ENCODE measurements at places on chromosomes 4 and X.

GRCh38 chrX:44871114-44871645 lies 1.8 kb upstream of the KDM6A start:
- no peak for DNase-seq

DNA sequence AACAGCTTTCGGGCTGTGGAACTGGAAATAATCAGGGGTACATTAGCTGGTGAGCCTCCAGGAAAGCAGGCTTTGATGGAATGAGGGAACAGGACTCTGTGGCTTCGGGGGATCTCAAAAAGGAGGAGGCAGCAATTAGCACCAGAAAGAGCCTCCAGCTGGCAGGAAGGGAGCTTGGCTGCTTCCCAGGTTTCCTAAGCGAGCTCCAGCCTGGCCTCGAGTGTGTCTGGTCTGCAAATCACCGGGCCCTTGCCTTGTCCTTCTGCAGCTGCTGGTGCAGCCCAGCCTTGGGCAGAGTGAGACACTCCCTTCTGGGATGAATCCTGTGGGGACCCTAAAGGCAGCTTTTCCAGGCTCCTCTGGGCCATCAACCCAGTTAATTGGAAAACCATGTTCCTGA lies 10.7 kb upstream of the PDHA1 start:
- no peak for DNase-seq

DNA sequence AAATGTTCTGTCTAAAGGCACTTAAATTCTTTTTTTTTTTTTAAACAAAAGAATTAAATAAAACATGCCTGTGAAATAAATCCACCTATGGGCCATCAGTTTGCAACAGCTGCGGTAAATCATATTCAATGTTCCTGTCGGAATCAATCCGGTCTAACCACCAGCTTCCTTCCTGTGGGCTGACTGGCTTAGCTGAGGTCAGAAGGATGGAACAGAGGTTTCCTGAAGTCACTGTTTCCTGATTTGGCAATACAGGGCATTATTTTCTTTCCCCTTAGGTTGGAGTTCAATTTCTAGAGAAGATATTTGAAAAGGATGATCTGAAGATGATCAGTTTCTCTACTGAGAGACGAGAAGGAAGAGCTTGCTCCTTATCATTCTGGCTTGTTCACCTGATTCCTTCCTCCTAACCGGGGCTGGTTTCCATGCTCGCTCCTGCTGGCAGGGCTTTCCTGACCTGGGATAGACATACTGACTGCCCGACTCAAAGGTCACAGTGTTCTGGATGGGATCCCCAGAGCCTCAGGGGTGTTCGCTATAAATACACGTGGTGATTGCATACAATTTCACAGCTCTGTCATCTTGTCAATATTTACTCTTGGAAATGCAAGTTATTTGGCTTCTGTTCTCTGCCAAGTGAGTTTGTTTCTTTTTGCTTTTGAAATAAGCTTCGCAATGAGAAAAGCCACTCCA lies 21.7 kb downstream of the PDLIM3 start:
- DNase-seq: no peak

DNA sequence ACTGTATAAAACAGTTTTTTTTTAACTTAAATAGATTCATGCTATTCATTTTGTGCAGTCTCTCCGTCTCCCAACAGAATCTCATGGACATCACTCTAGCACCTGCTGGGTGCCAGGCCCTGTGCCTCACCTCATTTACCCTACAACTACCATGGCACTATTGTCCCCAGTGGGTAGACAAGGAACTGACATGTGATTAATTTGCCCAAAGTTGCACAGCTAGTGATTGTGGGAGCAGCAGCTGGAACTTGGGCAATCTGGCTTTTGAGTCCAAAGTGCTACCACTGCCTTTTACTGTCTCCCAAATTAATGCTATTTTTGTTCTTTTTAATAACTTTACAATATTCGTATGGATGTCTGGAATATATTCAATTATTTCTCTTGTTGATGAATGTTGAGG lies 11.2 kb upstream of the PGRMC2 start:
- no peak for DNase-seq

- no peak for DNase-seq
These were observed 68.7 kb upstream of the AFAP1 start for GRCh38 chr4:8008391-8008790.

DNA sequence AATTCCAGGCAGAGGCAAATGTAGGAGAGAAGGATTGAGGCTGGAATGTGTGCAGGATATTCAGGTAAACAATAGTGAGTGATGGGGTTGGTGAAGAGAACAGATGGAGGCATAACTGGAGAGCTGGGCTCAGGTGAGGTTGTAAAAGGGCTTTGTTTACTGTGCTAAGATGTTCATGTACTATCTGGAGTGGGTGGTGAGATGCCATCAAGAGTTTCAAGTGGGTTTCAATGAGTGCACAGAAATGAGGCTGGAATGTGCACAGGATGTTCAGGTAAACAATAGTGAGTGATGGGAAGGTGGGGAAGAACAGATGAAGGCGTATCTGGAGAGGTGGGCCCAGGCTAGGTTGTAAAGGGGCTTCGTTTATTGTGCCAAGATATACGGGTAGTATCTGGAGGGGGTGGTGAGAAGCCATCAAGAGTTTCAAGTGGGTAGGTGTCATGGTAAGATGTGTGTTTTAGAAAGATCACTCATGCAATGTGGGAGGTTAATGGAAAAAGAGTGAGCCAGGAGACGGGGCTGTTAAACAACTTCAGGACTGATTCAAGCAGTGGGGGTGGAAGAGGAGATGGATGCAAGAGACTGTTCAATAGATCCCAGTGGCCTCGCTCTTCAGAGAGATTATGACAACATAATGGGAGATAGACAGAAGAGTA lies 25.4 kb upstream of the NMU start:
- no peak for DNase-seq

- no peak for DNase-seq
These were observed 677.2 kb upstream of the INTU start for GRCh38 chr4:126955292-126956183.

- no peak for DNase-seq
These were observed 76.7 kb downstream of the ABLIM2 start for GRCh38 chr4:8081621-8082516.

- no peak for DNase-seq
These were observed 1248.1 kb downstream of the RAPGEF2 start for GRCh38 chr4:160350944-160351343.

- DNase-seq: no peak
These were observed 577.4 kb upstream of the FTHL17 start for GRCh38 chrX:31649201-31649600.

- no peak for DNase-seq
These were observed 7.8 kb upstream of the RRAGB start for GRCh38 chrX:55709735-55710134.

GRCh38 chr4:77092975-77093374 lies 17.2 kb upstream of the CCNI start:
- DNase-seq: no peak

DNA sequence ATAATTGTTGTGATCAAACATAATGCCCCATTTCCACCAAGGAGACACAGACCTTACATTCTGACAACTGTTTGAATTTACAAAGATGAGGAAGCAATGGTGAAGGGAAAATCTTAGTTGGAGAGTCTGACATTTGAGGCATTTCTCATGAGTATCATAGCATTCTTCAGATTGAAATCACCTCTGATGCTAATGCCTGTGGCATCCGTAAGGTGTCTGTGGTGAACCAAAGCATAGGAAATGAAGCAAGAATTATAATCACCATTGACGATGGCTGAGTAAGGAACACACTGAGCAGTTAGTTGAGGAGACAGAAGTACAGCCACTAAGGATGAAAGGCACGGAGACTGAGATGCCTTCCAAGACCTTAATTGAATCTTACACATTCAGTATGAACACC lies 575.7 kb downstream of the TRIML1 start:
- DNase-seq: no peak

Measured in activated gamma-delta T cell (primary cell).